ENCODE measurements at places on chromosomes 16 and 17.

GRCh38 chr17:67801626-67802175 lies 23.6 kb upstream of the BPTF start:
- no peak for DNase-seq

DNA sequence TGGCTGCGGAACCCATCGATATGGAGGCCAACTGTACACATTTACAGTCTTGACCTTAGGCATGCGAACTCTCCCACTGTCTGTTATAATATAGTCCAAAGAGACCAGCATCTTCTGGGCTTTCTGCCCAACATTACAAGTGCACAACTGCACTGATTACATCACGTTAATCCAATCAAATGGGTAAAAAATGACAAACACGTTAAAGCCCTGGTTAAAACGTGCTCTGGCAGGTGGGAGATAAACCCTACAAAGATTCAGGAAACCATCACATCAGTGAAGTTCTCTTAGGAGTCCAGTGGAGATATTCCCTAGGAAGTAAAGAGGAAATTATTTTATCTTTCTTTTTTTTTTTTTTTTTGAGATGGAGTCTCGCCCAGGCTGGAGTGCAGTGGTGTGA lies 23.7 kb upstream of the XYLT2 start:
- DNase-seq = no peak

DNA sequence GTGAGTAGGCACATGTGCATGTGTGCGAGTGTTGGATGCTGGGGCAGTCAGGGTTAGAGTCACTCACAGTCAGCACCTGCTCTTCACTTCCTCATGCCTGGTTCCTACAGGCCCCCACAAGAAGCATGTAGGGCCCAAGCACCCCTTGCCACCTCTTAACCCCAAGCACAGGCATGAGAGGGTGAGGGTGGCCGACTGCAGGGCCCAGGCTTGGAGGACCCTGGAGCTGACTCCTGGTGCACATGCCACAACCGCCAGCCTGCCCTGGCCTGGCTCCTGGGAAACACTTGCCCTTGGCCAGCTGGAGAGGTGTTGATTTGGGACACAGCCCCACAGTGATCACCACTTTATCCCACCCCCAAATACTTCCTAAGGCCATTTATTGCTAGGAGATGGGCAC lies 16.9 kb upstream of the CDRT15L2 start:
- no peak for DNase-seq

DNA sequence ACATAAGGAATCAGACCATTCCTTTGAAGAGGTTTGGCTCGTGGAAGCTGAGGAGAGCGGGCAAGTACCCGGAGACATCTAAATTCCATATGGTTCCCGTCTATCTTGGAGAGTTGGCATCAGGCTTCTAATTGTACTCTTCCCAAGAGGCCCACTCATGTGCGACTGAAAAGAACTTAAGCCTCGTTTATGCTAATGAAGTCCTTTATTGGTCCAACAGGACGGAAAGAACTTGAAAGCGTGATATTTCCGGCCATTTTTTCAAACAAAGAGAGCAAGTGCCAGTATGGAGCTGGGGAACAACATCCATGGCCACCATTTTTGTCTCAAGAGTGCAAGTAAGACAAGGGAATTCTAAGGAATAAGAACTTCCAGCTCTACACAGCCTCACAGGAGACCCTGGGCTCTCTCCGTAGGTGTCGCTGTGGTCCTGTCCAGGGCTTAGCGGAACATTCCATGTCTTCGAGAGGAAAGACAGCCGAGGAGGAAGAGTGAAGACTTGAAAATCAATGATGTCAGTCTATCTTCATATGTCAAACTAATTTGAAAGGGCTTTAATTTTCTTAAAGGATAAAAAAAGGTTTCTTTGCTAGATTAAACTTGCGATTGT lies 566.0 kb upstream of the PSMD7 start:
- no peak for DNase-seq

DNA sequence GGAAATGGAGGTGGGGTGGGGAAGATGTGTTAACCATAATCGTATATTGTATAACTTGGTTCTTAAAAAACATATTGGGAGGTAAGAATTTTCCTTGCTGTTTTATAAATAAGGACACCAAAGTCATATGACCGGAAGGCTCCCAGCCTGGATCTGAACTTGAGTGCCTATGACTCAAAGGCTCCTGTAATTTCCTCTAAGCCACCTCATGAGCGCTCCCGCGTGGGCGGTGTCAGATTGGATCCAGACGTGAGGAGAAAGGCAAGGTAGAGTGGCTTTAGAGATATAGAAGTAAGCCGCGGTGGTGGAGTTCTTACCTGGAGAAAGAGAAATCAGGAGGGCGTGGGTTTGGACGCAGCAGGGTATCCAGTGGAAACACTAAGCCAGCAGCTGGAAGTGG lies 196.2 kb upstream of the NLRP1 start:
- no peak for DNase-seq

GRCh38 chr16:19118938-19119431 lies 5.2 kb downstream of the ITPRIPL2 start:
- DNase-seq = no peak

DNA sequence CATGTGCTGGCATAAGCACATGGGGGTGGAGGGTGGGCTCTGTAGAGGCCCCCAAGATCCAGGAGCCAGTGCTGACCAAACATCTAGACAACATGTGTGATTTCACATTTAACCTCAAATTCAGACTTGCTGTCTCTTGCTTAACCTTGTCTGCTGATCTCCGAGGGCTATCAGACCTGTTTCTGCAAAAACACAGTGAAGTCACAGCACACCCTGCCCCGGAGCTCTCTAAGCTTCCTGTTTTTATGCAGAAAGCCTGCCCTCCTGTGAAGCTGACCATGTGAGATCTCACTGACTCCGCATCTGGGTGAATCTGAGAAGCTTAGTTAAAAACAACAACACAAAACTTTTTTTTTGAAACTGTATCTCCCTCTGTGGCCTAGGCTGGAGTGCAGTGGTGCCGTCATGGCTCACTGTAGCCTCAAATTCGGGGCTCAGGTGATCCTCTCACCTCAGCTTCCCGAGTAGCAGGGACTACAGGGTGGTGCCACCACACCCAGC lies 6.6 kb upstream of the DPEP2 start:
- DNase-seq = no peak

GRCh38 chr17:39238311-39238972 lies 12.7 kb upstream of the STAC2 start:
- DNase-seq = peak; percentile 35

- DNase-seq = no peak
Observed at GRCh38 chr17:44012391-44012790, 2.4 kb downstream of the TMEM101 start.

GRCh38 chr16:31456988-31457360 lies 2.3 kb upstream of the ARMC5 start:
- DNase-seq = no peak

GRCh38 chr16:85245307-85246172 lies 133.3 kb upstream of the CIBAR2 start:
- DNase-seq = no peak

- no peak for DNase-seq
Observed at GRCh38 chr17:79388556-79389295, 222.1 kb downstream of the RBFOX3 start.

DNA sequence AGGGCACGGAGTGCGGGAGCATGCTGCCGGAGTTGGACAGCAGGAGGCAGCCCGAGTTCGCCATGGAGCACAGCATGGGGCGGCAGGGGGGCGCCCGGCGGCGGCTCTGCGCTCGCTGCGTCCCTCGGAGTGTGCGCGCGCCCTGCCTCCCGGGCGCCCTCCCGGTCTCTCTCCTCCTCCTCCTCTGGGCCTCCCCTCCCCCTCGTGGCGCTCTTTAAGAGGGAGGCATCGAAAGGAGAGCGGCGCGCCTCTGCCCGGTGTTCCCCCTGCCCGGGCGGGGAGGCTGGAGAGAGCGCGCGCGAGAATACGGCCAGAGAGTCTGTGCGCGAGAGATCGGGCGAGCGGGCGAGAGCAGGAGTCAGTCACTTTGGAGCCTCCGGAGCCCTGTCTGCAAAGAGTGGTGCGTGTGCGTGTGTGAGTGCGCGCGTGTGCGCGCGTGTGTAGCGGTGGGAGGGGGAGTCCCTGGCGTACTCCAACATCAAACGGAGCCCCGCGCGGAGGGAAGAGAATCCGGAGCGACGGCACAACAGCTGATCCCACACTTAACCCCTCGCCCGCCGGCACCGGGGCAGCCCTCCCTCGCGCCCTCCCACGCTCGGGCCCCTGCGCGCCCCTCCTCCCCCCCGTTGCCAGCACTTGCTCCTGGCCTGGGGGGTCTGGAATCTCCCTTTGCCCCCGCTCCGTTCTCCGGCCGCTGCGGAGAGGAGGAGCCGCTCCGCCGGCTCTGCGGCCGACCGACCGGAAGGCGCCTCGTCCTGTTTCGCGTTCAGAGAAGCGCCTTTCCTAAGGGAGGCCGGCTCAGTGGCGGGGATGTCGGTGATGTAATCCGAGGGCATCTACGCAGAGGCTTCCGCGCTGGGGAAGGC lies 108.9 kb downstream of the ENGASE start:
- DNase-seq = no peak

GRCh38 chr16:68700120-68700519 lies 37.0 kb upstream of the CDH1 start:
- DNase-seq = no peak

DNA sequence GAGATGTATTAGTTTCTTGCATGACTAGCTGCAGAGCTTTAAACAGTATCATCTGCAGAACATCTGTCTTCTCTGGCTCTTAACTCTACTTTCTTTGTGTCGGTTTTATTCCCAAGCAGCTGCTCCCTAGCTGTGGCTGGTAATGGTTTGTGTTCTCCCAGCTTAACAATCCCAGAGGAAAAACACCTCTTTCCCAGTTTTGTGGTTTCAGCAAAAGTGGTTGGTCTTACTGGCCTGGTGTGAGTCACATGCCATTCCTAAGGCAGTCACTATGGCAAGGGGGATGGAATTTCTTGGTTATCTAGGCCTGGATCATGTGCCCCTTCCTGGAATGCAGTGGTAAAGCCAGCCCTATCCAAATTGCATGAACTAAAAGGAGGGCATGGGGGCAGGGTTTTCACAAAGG lies 27.5 kb downstream of the OMG start:
- no peak for DNase-seq

- DNase-seq = no peak
Observed at GRCh38 chr17:1992541-1992940, 32.6 kb downstream of the RTN4RL1 start.

DNA sequence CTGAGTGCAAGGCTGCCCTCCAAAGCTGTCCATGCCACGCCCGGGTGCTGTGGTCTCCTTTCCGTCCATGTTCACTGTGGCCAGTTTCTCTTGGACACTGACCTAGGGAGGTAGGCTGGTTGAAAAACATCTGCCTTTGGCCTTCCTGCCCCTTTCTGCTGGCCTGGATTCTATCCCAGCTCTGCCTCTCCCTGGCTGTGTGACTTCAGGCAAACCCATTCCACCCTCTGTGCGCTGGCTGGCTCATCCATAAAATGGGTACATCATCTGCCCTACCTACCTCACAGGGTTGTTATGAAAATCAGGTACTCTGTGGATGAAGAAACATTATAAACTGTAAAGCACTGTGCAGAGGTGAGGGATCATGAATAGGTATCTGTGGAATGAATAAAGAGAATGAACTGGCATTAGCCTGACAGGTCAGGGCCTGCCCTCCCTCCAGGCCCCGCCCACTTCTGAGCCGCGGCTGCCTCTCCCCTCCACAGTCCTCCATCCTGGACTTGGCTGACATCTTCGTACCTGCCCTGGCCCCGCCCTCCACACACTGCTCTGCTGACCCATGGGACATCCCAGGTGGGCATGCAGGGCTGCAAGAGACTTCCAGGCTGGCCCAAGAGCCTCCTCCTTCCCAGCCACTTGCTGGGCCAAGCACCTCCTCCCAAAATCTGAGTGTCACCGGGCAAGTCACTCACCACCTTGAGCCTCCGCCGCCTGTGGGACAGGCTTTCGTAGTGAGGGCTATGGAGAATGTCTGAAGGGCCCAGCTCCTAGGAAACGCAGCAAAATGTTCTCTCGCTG lies 7.0 kb upstream of the SPATA20 start:
- no peak for DNase-seq

DNA sequence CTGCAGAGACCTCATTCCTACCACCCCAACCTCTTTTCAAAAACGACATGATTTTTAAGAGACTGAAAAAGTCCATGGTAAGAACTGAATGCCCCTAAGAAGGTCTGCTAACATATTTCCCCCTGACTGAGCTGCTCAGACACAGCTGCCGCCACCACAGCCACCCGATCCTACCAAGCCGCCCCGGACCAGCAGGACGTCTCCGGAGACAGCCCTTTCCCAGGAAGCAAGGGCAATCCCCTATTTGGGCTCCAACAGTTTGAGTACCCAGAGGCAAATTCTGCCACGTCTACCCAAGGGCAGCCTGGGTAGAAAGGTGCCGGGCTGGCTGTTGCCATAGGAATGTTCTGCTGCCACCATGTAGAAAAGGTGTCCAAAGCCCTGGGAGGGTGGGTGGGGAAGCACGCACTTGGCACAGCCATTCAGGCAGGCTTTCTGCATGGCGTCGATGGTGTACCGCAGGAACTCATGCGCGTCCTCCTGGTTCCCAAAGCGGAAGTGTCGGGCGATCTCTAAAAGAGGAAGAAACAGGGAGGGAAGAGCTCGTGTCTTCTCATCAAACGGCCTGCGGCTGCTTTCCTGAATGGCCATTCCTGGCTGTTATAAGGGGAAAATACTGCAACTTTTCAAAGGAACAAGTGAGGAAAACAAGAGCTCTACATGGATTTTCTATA lies 13.6 kb downstream of the USP36 start:
- DNase-seq = no peak

- DNase-seq = no peak
Observed at GRCh38 chr17:71444078-71444477, 676.7 kb upstream of the SOX9 start.

GRCh38 chr16:15803618-15804017 lies 53.2 kb downstream of the MYH11 start:
- no peak for DNase-seq

- peak; percentile 31 for DNase-seq
Observed at GRCh38 chr17:75124041-75124818, 7.3 kb downstream of the NT5C start.

DNA sequence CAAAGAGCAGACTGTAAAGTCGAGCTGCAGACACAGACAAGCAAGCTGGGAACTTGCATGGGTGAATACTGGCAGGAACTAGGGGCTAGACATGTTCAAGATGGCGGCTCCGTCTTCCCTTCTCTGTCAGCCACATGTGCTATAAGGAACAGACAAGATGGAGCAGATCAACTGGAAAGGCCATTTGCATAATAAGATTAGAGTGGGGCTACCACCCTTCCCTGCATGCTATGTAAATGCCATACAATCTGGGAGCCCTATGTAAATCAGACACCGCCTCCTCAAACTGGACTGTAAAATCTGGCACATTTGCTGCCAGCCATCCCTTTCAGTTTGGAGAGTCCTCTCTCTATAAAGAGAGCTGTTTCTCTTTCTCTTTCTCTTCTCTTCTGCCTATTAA lies 640.1 kb upstream of the CDH8 start:
- DNase-seq = no peak

- DNase-seq = no peak
Observed at GRCh38 chr16:57781741-57782606, 20.3 kb downstream of the KIFC3 start.

DNA sequence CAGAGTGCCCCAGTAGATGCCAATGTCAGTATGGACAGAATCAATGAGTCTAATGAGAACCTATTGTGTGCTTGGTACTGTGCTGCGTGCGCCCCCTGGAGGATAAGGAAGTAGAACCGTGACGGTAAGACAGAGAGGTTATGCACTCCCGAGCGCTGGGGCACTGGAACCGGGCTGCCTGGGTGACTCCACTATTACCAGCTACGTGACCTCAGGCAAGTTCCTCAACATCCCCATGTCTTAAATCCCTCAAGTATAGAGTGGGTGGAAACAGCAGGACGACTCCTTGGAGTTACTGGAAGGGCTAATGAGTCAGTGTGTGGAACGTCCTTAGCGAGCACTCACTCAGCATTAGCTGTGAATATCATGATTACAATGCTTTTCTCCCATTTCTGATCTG lies 16.2 kb downstream of the CHST4 start:
- DNase-seq = peak; percentile 8

- no peak for DNase-seq
Observed at GRCh38 chr17:917391-917811, 62.2 kb downstream of the NXN start.
